ENCODE measurements at places on chromosomes 7 and 10. TPM values are rescaled to one million over a fixed set of nuclear protein-coding genes. Genes with fewer than 3 reads are reported as not detected.
A peak's percentile ranks its signal among the peaks of the same experiment; 100 is the strongest.

DNA sequence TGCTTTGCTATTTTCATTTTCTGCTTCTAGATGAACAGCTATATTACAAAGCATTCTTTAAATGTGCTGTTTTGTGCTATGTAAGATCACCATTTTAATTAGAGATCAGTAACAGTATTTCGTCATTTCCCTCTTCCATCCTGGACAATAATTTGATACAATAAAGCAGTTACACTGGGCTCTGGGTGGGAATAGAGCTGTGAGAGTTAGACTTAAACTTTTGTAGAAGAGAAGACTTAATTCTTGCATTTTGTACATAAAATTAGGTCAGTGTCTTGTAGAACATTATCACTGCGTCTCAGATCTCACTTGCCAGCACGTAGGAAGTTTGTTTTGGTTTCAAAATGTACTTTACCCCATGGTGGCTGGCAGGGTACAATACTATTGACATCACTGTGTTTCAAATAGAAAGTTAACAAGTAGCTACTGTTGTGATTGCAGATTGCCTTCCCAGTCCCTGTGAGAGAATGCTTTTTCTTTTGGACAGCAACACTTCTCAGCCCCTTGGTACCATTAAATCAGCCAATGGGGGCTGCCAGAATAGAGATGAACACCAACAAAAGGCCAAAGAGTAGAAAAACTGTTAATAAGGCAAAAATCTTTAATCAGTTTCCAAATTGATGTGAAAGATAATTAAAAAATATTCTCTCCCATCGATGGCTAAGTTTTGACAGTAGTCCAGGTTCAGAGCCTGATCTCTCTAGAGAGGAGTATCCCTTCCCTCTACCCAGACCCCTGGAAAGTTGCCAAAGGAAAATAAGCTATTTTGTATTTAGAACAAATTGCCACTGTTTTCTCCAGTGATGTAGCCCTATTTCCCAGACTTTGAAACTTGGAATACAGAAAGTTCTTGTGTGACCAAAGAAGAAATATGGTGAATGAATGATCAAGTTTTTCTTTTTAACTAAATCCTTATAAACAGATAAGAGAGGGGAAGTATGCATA is 35.1 kb downstream of the SMNDC1 start:
- no peak for DNase-seq

DNA sequence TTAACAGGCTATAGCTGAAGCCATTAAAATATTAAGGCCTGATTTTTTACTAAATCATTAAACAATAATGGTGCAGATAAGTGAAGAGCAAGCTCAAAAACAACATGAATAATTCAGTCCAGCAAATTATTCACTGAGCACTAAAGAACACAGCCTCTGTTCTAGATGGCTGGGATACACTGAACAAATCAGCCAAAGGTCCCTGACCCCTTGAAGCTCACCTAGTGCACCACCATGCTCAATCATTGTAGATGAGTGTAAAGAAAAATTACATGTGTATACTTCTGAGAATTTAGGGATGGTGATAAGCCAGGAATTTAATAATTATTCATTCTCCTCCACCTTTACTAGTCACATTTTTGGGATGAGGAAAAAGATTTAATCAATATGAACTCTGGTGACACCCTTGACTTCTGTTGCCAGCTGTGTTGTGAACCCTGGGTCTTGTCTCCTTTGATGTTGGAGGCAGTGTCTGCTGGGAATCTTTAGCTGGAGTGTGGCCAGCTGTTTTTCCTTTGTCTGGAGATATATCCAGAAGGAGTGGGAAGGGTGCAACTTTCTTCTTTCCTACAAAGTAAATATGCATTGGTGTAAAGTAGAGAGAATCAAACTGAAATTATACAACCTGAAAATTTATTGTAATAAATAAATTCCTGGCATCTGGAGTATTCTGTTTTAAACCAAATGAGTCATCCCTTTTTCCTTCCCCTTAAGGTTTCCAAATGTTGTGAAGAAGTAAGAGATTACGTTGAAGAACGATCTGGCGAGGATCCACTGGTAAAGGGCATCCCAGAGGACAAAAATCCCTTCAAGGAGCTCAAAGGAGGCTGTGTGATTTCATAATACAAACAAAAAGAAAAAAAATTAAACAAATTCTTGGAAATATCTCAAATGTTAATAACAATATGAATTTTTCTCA is 4.0 kb downstream of the GNGT1 start:
- DNase-seq = no peak

DNA sequence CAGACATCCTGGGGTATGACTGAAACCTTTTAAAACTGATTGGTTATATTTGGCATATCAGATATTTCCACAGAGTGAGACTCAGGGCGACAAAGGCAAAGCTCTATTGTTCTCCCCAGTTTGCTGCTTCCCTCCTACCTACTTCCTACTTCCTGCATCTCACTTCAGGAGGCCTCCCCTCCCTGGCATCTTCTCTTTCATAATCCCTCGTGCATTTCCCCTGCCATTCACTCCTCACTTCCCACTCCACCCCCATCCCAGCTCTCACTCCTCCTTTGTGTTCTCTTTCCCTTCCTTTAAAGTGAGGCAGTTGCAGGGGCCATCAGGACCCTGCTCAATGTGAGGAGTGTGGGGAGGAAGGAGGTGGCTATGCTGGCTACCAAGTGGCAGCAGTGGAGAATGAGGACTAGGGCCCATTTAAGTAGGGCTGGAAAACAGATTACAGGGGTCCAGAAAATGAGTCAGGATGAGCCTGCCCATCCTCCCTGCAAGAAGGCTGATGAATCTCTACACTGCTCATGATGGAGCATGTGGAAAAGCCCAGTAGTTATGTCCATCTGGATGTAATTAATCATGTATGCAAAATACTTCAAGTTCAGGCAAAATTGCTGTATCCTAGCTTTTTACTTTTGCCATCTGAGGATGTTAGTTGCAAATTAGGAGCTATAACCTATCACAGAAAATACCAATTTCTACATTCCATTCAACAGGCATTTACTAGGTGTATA is 311.8 kb upstream of the IMMP2L start:
- DNase-seq = no peak

DNA sequence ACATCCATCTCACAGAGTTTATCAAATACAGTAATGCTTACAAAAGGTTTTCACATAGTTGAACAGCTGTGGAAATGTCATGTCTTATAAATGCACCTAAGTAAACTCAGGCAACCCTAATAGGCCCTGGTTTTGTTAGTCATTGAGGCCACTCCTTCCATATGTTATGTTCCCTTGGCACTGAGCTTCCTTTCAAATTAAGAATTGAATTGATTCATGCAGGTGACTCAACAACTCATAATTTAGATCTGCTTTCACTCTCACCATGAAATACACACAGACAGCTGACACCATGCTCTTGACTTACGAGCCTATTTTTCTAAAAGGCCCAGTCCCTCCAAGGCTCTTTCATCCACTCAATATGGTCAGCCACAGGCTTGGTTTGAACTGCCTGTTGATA is 476.9 kb downstream of the KCNMA1 start:
- no peak for DNase-seq

- DNase-seq = no peak
Observed at GRCh38 chr7:106372126-106372525, 87.3 kb upstream of the NAMPT start.

DNA sequence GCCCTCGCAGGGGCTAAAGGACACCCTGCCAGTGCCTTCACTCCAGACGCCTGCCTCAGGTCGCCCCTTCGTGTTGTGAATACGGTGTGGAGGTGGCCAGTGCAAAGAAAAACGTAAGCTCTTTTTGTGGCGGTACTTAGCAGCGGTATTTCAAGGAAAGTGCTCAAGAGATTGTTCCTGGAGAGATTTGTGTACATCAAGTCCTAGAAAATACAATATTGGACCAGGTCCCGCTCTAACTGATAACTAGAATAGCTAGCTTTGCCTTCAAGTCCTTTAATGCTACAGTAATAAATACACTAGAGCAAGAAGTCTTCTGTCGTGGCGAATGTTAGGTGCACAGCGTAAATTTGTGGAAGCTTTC is 689 bp downstream of the PLCE1 start:
- no peak for DNase-seq

DNA sequence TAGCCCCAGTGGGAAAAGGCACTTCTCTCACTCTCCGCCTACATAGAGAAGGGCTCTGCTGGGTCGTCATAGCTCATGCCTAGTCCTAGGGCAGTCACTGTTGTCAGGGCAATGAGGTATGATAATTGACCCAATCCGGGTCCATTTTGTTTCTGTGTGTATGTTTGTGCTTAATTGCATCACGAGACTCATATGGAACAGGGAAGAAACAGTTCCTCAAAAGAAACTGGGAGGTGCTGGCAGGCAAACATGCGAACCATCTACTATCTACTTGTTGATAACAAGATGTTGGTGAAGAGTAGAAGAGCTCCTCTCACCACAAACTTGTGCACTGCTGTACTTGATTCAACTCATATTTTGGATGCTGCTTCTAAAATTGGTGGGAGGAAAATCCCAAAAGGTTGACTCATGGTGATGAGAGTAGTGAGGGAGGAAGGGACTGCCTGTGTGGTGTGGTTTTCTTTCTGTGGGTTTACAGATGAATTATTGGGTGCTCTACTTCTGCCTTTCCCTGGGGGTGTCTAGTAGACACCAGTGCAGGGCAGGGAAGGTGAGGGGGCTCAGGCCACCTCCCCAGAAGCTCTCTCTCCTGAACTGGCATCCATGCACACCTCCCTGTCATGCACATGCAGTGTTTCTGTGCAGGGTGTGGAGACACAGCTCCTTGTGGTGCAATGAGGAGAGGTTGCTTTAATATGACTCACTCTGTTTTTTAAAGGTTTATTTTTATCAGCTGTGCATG is 29.4 kb downstream of the LSMEM1 start:
- no peak for DNase-seq

- DNase-seq = no peak
Observed at GRCh38 chr7:116950889-116951351, 2.4 kb upstream of the ST7 start.

GRCh38 chr7:16915405-16915804 is 33.6 kb upstream of the AGR3 start:
- no peak for DNase-seq

DNA sequence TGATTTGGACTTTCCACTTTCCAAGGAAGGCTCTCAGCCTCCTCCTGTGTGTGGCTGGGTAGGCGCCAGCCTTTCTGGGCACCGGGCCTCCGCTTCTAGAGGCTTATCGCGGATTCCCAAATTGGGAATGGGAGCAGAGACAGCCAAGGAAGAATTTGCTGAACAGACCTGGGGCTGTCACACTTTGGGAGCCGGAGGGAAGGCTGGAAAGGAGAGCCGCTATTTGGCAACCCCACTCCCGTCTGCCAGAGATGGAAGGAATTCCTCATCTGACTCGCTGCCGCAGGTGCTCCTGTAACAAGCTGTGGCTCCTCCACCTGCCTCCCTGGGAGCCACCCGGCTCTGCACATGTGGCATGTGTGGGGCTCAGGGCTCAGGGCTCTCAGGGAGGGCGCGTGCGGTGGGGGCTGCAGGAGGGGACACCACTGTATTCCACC is 50.8 kb upstream of the ECHDC3 start:
- DNase-seq = no peak

DNA sequence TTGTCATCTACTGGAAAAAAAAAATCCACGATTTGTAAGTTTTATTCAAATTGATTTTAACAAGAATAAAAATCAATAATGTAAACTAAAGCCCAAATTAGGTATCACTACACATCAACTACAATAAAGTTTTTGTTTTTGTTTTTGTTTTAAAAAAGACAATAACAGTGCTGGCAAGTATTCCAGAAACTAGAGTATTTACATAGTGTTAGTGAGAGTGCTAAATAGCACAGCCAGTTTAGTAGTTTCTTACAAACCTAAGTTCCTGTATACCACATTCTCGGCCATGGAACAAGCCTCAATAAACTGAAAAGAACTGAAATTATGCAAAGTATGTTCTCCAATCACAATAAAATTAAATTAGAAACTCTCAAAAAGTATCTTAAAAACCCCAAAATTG is 8.1 kb downstream of the ARHGAP12 start:
- no peak for DNase-seq

DNA sequence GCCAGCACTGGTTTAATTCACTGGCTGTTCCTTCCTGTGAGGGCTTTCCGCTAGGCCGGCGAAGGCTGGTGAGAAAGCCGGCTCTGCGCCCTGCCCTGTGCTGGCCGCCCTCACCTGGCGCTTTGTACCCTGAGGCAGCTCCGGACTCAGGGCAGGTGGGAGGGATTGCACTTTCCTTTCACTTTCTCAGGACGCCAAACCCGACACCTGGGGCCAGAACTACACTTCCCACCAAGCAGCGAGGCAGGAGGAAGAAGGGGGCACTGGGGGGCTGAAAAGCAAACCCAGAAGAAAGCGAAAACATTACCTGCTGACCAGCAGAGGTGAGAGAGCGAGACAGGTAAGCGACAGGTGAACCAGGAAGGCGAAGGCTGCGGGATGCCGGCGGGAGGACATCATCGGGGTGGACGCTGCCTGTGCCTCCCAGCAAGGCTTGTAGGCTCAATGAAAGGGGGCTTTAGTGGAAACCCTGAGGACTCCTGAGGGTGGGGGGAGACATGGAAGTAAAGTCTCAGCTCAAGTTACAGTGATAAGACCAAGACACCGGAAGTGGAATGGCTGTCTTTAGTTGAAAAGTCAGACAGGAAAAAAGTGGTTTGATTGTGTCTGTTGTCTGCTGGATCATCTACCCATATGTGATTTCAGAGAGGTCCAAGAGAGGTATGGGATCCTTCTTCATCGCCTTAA is at the start of gene RAB19:
RAB19 (plus strand) TSS at position 181 of the 687 bp plus-strand sequence. CDS start 3,589 bp downstream, outside the sequence.
- peak; percentile 17 for DNase-seq

- DNase-seq = no peak
Observed at GRCh38 chr7:95925236-95925635, 152.9 kb downstream of the DYNC1I1 start.

DNA sequence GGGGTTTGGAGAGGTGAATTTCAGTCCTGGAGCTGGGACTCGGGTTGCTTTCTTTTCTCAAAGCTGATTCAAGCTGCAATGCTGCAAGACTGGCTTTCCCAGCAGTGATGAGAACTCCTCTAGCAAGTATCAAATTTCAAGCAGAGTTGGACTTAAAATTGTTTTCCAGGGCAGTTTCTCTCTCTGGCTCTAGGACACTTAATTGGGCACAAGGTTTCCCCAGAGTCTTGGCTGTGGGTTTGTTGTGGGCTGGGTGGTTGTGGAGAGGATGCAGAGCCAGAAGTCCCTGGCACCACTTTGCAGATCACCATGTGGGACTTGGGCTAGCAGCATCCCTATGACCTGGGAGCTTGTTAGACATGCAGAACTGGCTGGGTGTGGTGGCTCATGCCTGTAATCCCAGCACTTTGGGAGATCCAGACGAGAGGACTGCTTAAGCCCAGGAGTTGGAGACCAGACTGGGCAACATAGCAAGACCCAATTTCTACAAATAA is 16.8 kb downstream of the AKR1B15 start:
- no peak for DNase-seq

DNA sequence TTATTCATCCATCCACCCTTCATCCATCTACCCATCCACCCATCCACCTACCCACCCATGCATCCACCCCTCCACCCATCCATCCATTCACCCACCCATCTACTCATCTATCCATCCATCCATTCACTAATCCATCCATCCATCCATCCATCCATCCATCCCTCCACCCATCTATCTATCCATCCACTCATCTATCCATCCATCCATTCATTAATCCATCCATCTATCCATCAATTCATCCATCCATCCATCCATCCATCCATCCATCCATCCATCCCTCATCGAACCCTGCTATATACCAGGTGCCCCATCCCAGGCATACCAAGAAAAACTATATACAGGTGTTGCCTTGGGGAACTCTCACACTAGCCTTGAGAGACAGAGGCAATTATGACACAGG is 7.1 kb upstream of the CCL24 start:
- no peak for DNase-seq

Gene PRTFDC1
- 49.2 TPM for polyA plus RNA-seq

Gene CNNM1
- 2.1 TPM for polyA plus RNA-seq

Gene GSDME
- polyA plus RNA-seq = 14.7 TPM

Gene AGAP5
- polyA plus RNA-seq = 8.1 TPM

Gene FXYD4
- 0.41 TPM for polyA plus RNA-seq

Gene COL17A1
- polyA plus RNA-seq = 0.56 TPM

Gene STEAP4
- 0.38 TPM for polyA plus RNA-seq

Gene HILPDA
- polyA plus RNA-seq = 16.9 TPM

Gene RTKN2
- polyA plus RNA-seq = 13.2 TPM

All from left renal cortex interstitium (tissue), 4 donors.